ENCODE measurements at places on chromosomes 12 and 14.

- peak; percentile 26 for DNase-seq
These were observed 49.1 kb upstream of the RNU6-8 start for GRCh38 chr14:32252030-32252670.

- no peak for DNase-seq
These were observed 1.5 kb downstream of the OR4E1 start for GRCh38 chr14:21672116-21672515.

GRCh38 chr12:69059465-69060457, 126.8 kb upstream of the CPM start:
- DNase-seq: peak; percentile 8

- DNase-seq: no peak
These were observed 52.9 kb downstream of the APOBEC1 start for GRCh38 chr12:7612851-7613250.

DNA sequence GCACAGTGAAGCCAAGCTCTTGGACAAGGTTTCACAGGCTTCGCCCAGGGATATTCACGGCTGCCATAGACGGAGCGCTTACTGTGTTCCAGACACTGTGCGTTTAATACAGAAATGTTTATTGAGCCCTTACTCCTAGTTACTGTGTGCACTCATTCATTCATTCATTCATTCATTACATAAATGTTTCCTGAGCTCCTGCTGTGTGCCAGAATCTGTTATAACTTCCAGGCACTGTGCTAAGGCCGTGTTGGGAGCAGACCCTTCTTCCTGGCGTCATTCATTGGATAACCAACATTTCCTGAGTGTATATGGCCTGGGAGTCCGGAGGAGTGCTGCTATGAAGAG, 760 bp upstream of the MED13L start:
- no peak for DNase-seq
